ENCODE measurements at places on chromosomes 3 and 15. TPM values are rescaled to one million over a fixed set of nuclear protein-coding genes. Genes with fewer than 3 reads are reported as not detected.

PPP1R14D gene
- not detected for total RNA-seq

MINAR1 gene
- total RNA-seq: 0.20 TPM

DNASE1L3 gene
- total RNA-seq: 0.84 TPM

CSTA gene
- 0.84 TPM for total RNA-seq

TPRG1 gene
- 13.3 TPM for total RNA-seq

WDR72 gene
- not detected for total RNA-seq

CD200R1 gene
- total RNA-seq: 0.79 TPM

SLITRK3 gene
- total RNA-seq: not detected

GLDN gene
- 1.7 TPM for total RNA-seq

NDN gene
- 10.5 TPM for total RNA-seq

KIF23 gene
- total RNA-seq: 0.69 TPM

VILL gene
- 0.92 TPM for total RNA-seq

ENTPD3 gene
- 0.38 TPM for total RNA-seq

ITGA11 gene
- 3.8 TPM for total RNA-seq

VEPH1 gene
- total RNA-seq: not detected

MESP1 gene
- 12.2 TPM for total RNA-seq

Measured in psoas muscle (tissue), 8 donors.